ENCODE measurements at places on chromosomes 2 and 18.
A peak's percentile ranks its signal among the peaks of the same experiment; 100 is the strongest.

DNA sequence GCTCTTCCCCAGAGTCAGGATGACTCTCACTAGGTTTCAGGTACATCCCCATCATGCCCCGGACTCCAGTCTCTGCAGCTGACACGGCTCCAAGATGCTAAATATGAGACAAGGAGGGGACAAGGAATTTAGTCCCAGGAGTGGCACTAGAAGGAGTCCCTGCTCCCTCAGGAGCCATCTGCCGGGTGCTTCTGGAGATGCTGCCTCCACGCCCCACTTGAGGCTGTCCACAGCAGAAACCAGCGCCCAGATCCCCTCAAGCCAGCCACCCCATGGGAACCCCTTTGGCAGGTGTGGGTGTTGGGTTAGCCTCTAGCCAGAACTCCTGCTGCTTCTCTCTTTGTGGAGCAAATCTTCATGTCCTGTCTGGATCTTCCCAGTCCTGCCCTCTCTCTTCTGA, 40.3 kb downstream of the BCL11A start:
- DNase-seq: no peak

DNA sequence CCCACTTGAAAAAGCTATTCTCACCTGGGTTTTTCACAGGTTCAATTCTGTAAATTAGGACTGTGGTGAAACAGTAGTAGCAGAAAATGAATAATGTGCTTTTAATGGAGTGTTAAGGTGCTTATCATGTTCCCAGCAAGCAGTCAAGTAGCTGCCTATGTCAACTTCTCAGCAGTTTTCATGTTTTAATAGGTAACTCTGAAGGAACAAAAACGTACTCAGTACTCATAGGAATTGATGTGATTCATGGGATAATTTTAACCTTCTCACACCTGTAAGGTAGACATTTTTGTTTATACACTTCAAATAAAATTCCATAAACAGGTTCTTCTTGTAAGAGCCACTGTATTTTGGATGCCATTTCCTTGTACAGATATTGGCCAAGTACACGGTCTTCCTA, 801.6 kb downstream of the MBD2 start:
- DNase-seq: no peak

GRCh38 chr18:80035997-80036396, 1.8 kb downstream of the RBFA start:
- DNase-seq: no peak

GRCh38 chr2:6441800-6442199, 423.9 kb downstream of the CMPK2 start:
- DNase-seq: no peak

DNA sequence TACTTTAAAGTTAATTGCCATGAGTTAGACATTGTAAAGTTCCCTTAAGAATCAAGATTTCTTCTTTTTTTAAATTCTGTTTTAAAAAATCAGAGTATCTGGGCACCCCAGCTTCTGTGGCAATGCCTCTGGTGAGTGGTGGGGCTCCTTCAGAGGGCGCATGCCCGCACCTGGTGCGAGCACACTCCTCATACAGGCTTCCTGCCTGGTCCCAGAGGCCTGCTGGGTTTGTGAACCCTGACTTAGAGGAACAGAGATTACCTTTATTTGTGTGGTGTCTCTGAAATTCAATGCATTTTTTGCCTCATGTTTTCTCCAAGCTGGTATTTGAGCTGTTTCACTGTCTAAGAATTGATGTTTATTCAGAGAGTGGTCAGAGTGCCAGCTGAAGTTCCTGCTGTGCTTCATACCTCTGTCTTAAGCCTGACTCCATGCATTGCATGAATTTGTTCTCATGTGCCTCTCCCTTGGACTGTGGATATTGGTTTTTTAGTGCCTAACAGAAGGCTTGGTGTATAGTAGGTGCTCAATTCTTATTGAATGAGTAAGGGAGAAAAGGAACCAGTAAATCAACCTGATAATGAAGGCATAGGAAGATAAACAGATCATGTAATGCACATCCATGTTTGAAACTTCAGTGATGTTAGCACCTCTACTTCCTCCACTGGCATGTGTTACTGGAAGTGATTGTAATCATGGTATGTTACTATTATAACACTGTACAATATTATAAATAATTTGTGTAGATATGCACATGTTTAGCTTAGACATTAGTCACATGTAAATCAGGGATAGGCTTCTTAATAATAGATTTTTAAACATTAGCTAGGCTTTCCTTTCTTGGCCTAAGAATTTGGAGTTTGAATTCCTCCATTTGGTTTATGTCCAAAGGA, 29.0 kb downstream of the PHLPP1 start:
- no peak for DNase-seq

DNA sequence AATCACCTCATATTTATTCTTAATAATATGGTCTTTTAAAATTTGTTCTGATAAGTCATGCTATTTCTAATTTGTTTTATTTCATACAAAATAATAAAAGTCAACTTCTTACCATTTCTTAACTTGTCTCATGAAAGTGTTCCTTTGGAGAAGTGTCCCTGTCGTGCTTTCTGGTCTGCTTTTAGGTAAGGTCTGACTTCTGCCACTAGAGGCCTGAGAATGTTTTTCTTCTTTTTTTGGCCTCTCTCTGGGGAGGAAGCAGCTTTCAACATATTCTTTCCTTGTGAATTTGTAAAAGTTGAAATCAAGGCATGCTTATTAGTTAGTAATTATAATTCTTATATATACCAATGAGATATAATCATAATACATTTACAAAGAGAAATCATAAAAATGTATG, 39.4 kb downstream of the MAP2 start:
- no peak for DNase-seq

GRCh38 chr2:239715202-239715601, 309.9 kb downstream of the NDUFA10 start:
- DNase-seq: no peak

GRCh38 chr18:6521803-6522418, 107.2 kb upstream of the L3MBTL4 start:
- DNase-seq: peak; percentile 83

- no peak for DNase-seq
Observed at GRCh38 chr2:151486053-151486452, 76.4 kb downstream of the RIF1 start.

- DNase-seq: no peak
Observed at GRCh38 chr2:74532222-74532621, 2.5 kb downstream of the HTRA2 start.

DNA sequence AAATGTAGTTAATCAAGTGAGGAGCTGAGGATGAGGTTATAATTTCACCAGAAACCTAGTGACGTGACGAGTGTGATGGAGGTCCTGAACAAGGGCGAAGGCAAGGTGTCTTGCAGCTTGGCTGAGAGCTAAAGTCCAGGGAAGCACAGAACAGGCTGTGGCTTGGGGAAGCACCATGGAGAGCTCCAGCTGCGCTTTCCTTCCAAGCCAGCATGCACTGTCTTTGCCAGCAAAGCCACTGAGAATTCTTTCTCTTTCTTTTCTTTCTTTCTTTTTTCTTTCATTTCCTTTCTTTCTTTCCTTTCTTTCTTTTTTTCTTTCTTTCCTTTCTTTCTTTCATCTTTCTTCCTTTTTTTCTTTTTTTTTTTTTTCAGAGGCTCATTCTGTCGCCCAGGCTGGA, 239.3 kb downstream of the FBXO15 start:
- DNase-seq: peak; percentile 62

DNA sequence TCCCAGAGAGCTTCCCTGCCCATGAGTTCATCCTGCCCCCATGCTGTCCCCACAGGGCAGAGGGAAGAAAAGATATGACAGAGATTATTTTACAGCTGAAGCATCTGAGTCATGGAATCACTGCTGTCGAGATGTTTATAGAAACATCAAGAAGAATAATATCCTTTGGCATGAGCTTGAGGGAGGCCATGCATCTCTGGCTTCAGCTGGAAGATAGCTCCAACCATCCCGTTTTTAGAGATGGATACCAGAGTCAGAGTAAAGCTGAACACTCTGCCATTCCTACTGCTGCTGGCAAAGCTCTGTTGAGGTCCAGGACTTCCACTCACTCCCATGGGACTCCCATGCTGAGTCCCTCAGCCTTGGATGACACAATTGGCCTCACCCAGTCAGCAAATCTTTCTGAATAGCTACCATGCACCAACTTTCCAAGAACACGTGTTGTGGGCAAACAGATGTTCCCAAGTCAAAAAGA, 167.8 kb downstream of the TTC32 start:
- no peak for DNase-seq

GRCh38 chr2:54669677-54670484, 53.6 kb upstream of the EML6 start:
- DNase-seq: no peak

- no peak for DNase-seq
Observed at GRCh38 chr2:39181297-39181696, 60.4 kb upstream of the SOS1 start.

- no peak for DNase-seq
Observed at GRCh38 chr2:16244153-16244965, 304.0 kb downstream of the MYCN start.

GRCh38 chr2:32463110-32463509, 106.3 kb downstream of the BIRC6 start:
- no peak for DNase-seq

DNA sequence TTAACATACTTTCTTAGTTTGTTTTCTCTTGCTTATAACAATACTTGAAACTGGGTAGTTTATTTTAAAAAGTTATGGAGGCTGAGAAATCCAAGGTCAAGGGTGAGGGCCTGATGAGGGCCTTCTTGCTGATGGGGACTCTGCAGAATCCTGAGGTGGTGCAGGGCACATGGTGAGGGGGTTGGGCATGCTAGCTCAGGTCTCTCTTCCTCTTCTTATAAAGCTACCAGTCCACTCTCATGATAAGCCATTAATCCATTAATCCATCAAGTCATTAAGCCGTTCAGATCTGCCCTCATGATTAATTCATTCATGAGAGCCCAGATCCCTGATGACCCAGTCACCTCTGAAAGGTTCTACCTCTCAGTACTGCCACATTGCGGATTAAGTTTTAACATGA, 21.4 kb downstream of the ALMS1 start:
- no peak for DNase-seq

GRCh38 chr2:180952082-180952481, 28.3 kb upstream of the UBE2E3 start:
- DNase-seq: no peak

DNA sequence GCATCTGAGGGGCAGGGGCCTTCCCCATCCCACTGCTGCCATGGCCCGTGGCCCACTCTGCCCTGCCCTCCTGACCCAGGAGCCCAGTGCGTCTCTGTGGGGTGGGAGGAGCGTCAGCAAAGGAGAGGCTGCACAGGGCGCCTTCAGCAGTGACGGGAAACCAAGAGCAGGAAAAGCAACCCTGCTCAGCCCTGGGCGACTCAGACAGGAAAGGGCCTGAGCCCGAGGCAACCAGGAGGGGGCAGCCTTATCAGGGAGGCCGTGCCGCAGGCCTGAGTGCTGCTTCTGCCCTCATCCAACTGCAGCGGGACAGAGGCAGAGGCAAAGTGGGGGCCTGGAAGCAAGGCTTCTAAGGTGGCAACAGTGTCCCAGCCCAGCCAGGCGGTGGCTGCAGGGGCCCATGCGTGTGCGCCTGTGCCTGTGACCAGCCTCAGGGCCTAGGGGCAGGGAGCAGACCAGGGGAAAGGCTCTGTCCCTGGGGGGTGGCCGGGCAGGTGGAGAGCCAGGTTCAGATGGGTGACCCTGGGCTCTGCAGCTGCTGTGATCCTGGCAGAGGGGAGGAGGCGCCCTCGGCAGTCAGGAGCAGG, 23.3 kb upstream of the ALPI start:
- DNase-seq: peak; percentile 85

GRCh38 chr18:41917181-41917580, 37.9 kb upstream of the PIK3C3 start:
- no peak for DNase-seq

DNA sequence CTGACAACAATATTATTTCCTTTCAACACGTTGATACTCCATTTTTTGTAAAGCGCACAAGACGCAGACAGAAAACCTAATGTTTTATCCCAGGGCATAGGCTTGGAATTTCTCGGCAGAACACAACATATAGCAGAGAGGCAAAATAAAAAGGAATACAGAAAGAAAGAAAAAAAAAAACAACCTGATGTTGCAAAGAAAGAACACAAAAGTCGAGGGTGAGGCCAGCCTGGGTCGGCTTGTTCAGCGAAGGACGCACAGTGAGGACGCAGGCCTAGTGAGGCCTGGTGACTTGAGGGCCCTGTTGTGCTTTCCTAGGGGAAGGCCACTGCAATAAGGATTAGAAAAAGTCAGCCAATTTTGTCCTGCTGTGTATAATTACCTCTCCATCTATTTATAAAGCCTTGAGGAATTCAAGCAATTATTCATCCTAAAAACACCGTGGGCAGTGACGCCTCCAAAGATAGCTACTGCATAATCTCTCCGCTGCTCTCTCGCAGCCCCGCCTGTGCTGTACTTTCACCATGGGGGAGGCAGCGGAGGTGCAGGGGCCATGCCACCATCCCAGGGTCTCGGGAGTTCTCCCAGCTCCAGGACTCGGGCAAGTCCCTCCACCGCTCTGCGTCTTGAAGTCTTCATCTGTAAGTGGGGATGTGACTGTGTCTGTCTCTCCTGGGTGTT, 61.9 kb upstream of the SH3RF3 start:
- no peak for DNase-seq

- DNase-seq: no peak
Observed at GRCh38 chr18:48660346-48661228, 121.8 kb downstream of the CTIF start.

DNA sequence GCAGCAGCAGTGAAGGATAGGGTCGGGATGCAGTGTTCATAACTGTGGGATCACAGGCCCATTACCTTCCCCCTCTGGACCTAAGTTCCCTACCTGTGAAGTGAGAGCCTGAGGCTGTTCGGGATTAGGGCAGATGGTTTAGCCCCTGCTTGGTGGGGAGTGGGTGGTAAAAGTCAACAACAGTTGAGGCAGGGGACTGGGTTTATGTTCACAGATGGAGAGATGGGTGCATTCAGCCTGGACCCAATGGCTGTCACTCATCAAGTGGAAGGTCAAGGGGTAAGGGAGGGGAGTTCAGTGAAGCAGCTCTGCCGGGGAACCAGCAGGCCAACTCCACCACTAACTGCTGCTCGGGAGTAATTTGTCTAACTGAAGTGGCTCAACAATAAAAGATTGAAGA, 180.4 kb downstream of the FAM210A start:
- DNase-seq: no peak

Measured in WTC11 (cell line).